Fibroblast of skin of scalp (primary cell): ENCODE measurements at places on chromosomes 1 and 21.

DNA sequence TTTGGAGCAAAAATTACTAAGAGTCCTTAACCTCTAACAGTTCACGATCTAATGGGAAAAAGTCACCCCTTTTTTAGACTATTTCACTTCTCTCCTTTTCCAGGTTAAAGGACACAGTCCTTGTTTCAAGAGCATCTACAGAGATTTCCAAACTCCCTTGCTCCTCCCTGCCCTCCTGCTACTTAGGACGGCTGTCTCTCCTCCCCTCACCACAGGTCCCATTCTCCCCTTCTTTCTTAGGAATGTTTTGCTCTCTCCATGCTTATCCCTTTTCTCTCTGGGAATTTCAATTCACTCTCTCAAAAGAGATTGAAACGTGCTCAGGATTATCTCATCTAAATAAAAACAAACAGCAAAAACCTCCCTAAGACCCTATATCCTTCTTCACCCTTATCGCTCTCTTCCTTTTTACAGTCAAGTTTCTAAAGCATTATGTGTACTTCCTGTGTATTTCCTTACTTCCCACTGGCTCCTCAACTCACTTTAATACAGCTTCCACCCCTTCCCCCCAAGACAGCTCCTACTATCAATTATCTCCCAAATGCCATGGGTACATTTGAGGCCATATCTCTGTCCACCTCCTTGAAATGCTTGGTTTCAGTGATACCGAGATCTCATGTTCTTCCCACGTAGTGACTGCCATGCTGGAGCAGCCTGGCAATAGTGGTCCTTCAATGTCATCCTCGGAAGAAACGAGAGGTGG is 43.2 kb upstream of the ZNF281 start:
- no peak for DNase-seq

- no peak for DNase-seq
These were observed 9.5 kb downstream of the CD84 start for GRCh38 chr1:160569806-160570205.

DNA sequence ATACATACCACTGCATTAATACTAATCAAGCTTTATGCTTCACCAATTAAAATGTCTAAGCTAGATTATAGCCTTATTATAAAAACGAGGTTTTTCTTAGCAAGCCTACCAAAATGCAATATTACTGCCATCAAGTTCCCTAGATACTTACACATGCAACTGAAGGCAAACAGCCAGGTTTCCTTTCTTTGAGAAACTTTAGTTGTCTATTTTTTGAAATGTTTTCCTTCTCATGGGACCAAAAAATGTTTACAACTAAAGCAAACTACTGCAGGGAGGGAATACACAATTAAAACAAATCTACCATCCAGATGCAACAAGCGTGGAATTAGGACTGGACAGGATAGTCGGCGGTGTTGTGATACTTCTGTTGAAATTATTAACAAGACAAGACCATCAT is 1.3 kb downstream of the ZNF644 start:
- DNase-seq: no peak

GRCh38 chr1:25760122-25760719 is 39.8 kb upstream of the SELENON start:
- DNase-seq: no peak

- DNase-seq: no peak
These were observed 19.6 kb downstream of the KANK4 start for GRCh38 chr1:62299426-62300200.

DNA sequence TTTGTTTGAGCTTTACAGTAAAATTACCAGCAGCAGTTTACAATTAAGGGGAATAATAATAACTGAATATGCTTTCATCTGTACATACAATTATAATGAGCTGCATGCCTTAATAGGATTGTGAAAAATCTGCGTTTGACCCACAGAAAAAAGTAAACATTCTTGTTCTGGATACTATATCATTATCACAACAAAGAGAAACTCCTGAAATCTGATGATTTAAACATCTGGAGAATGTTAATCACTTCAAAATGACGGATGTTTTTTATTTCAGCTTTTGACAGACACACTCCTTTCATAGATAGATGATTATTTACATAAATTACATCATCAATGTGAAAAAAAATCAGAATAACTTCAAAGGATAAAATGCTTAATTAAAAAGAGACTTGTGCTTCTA is 58.5 kb downstream of the TYW3 start:
- DNase-seq: peak; percentile 31

- DNase-seq: peak; percentile 82
These were observed 18.8 kb upstream of the ZNF281 start for GRCh38 chr1:200428482-200429205.

DNA sequence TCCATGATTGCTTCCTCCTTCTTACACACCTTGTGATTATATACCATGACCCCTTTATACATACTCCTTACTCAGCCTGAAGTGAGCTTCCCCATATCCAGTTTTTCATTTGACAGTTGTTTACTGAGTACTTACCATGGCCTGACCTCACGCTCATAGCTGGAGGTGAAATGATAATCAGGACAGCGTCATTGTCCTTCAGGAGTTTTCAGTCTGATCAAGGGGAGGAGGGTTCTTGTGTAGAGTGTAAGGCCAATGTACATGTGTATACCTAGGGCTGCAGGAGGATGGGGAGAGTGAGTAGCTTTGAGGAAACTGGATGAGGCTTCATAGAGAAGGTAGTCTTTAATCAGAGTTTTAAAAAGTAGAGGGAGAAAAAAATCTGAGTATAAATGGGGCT is 325.8 kb downstream of the RYR2 start:
- no peak for DNase-seq

DNA sequence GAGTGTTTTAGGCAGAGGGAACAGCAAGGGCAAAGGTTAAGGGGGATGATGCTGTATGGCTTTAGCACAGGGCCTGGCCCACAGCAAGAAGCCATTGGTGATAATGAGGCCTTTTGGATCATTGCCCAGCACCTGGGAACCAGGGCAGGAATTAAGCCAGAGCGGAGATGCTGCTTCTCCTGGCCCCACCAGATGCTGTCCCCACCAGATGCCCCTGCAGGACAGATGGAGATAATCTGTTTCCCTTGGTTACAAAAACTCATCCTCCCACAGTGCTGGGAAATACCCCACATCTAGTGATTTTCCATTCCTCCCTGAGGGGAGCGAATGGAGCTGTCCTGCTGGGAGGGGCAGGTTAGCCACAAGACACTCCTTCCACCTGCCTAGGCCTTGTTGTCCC is 18.8 kb downstream of the OPRD1 start:
- DNase-seq: no peak

DNA sequence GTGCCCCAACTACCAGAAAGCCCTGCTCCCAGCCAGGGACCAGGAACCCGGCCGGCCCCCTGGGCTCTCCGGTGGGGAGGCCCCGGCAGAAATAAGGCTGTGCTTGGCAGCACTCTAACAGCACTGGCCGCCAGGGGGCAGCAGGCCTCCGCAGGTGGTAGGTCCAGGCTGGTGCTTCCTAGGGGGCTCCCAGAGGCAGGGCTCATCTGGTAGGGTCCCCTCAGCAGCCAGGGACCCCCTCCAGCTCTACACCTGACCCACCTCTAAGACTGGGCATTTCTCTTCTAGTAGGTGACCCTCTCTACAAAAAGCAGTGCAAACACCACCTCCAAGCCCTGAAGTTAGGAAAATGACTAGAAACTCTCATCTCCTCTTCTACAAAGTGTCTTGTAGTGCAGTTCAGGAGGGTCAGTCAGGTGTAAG is 85.6 kb downstream of the STUM start:
- peak; percentile 65 for DNase-seq

GRCh38 chr1:150280138-150280707 is 2.1 kb upstream of the CIART start:
- DNase-seq: no peak

DNA sequence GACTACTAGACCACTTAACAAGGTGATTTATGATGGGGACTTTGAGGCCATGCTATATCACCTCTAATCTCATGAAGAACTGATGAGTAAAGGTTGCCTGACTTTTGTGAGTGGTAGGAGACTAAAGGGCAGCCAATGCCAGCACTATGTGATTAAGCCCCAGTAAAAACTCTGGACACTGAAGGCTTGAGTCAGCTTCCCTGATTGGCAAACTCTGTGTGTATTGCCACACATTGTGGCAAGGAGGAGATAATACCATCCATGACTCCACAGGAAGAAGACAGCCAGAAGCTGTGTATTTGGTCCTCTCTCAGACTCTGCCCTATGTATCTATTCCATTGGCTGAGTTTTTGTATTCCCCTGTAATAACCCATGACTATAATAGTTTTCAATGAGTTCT is 413.3 kb upstream of the ZRANB2 start:
- no peak for DNase-seq

GRCh38 chr1:51564124-51564523 is 45.1 kb upstream of the EPS15 start:
- DNase-seq: peak; percentile 12

DNA sequence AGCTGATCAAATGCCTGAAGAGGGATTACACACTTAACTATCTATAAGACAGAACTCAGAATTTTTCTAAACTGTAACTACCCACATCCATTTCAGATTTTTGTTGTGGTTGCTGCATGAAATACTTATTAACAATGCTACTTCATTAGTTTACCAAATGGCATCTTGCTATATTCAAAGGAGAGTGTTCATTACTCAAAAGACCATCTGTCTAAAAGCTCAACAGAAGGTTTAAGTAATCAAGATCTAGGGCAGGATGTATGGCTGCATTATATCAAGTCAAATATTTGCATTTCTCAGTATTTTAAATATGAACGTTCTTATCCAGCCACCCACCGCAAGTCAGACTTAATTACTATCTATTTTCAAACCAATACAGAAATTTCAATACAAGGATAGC is 79.9 kb downstream of the SIPA1L2 start:
- no peak for DNase-seq

- no peak for DNase-seq
These were observed 42.9 kb downstream of the TCEANC2 start for GRCh38 chr1:54096227-54096876.

DNA sequence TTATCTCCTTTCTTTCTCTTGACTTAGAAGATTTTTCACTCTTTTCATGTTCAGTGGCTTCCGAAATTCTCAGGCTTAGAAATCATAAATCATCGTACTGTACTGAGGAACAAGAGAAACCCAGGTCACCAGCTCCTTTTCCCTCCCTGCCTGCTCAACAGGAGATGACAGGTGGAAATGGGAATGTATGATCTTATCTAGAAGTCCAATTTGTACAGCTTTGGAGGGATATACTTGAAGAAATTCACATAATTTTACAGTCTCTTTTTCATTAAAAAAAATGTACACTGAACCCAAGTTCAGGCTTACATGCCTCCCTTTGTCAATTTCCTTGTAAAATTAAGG is 11.7 kb downstream of the EVA1C start:
- DNase-seq: no peak

GRCh38 chr1:115976921-115977498 is 697 bp downstream of the SLC22A15 start:
- DNase-seq: peak; percentile 4

GRCh38 chr1:167509587-167509986 is 8.7 kb downstream of the CD247 start:
- no peak for DNase-seq

DNA sequence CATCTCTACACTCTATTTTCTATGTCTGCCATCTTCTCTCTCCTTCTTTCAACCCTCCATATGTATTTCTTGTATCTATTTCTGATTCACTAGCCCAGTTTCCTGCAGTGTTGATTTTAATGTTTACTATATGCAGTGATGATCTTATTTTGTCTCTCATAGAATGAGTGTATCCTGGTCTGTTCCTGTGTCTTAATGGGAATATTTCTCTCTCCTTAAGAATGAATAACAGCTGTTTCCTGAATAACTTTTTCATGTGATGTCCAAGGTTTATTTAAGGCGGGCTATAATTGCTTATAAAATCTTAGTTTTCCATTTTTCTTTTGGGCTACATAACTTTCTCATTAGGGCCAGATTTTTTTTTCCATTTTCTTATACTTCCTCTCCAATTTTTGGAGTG is 144.5 kb downstream of the C1orf21 start:
- DNase-seq: no peak

DNA sequence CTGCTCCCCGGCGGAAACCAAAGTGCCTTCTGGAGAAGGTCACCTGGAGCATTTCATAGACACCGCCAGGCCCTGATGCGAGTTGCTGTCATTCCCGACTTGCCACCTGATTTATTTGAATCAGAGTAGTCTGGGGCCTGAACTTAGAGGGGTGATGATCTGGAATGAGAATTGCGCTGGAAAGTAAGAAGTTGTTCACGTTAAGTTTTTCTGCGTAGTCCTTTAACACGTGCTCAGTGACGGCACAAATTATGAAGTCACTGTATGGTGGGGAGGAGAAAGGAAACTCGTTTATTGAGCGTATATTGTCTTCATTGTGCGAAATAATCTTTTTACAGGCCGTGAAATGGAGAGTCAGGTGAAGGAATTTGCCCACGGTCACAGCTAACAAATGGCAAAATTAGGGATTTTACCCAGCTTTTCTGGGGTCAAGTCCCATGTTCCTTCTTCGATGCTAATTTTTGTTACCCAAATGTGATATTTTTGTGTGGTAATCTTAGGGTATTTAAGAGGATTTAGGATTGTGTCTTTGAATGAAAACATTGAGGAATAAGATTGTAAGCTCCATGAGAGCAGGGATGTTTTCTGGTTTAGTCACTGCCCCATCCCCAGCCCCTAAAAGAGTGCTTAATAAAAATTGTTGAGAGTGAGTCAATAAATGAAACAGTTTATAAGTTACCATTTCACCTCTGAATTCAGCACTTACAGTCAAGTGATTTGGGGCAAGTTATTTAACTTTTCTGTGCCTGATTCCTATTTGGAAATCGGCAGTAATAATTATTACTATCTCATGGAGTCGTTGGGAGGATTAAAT is 46.4 kb upstream of the NBL1 start:
- peak; percentile 32 for DNase-seq

DNA sequence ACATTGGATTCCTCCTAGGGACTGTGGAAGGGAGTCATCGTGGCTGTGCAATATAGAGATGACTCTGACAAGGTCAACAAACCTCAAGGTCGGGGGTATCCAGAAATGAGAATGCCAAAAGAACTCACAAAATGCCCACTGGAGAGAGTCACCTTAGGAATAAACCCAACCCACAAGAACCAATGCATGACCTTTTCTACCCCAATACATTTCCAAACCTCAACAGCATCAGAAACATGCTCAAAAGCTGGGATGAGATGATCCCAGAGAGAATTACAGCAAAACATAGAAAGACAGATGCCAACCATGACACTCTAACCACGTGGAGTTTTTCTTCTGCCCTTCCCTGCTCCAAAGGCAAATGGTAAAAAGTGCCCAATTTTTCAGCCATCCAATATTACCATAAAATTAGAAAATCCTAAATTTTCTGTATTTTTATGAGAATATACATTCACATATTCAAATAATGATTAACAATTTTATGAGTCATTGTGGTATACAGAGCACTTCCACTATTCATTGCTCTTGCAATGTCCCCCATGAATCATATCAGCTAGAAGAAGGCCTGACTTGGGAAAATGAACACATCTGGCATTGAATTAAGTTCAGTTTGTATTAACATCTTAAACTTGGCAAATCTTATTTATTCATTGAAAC is 88.2 kb upstream of the PALMD start:
- peak; percentile 87 for DNase-seq

- DNase-seq: peak; percentile 4
These were observed 441.9 kb upstream of the ZRANB2 start for GRCh38 chr1:71522721-71523120.

- DNase-seq: peak; percentile 24
These were observed 35.3 kb downstream of the CLIC6 start for GRCh38 chr21:34704119-34704518.
